ENCODE measurements at places on chromosomes 3 and 15. TPM values are rescaled to one million over a fixed set of nuclear protein-coding genes. Genes with fewer than 3 reads are reported as not detected.

Gene CP
- 0.73 TPM for total RNA-seq

Gene TIGIT
- total RNA-seq: not detected

Gene RARB
- 2.2 TPM for total RNA-seq

Gene KBTBD12
- not detected for total RNA-seq

Gene GADL1
- under 0.01 TPM for total RNA-seq

Gene PDZRN3
- total RNA-seq: 33.8 TPM

Gene EIF2A
- 257 TPM for total RNA-seq

Gene AGBL1
- total RNA-seq: not detected

Gene GOLGA6L7
- not detected for total RNA-seq

Gene KLHL40
- total RNA-seq: not detected

Gene TAGLN3
- total RNA-seq: not detected

Gene CACNA2D3
- total RNA-seq: not detected

Gene SLC9C1
- under 0.01 TPM for total RNA-seq

Gene RBPMS2
- under 0.01 TPM for total RNA-seq

Gene DNAJC19
- 29.8 TPM for total RNA-seq

Gene IL17RB
- under 0.01 TPM for total RNA-seq

Gene MEX3B
- total RNA-seq: 2.0 TPM

Gene ABCC5
- total RNA-seq: 13.6 TPM

Gene FETUB
- total RNA-seq: not detected

Gene SLC27A2
- total RNA-seq: under 0.01 TPM

Gene VWA5B2
- not detected for total RNA-seq

Gene ALDH1A2
- 4.7 TPM for total RNA-seq

Gene DAZL
- 0.37 TPM for total RNA-seq

Gene LMCD1
- total RNA-seq: 19.1 TPM

Gene TLR9
- not detected for total RNA-seq

Gene THPO
- total RNA-seq: 0.37 TPM

Gene ISLR
- total RNA-seq: 18.7 TPM

Gene CLEC3B
- 33.4 TPM for total RNA-seq

Gene WDR72
- total RNA-seq: not detected

Gene B3GNT5
- total RNA-seq: 32.3 TPM

Gene TMEM207
- not detected for total RNA-seq

Gene FEZF2
- total RNA-seq: not detected

Gene LRRFIP2
- total RNA-seq: 45.9 TPM

Gene NRG4
- total RNA-seq: not detected

Gene FBN1
- 954 TPM for total RNA-seq

Measured in subcutaneous preadipocyte (primary cell).